ENCODE measurements at places on chromosomes 13 and 19.
A peak's percentile ranks its signal among the peaks of the same experiment; 100 is the strongest.

DNA sequence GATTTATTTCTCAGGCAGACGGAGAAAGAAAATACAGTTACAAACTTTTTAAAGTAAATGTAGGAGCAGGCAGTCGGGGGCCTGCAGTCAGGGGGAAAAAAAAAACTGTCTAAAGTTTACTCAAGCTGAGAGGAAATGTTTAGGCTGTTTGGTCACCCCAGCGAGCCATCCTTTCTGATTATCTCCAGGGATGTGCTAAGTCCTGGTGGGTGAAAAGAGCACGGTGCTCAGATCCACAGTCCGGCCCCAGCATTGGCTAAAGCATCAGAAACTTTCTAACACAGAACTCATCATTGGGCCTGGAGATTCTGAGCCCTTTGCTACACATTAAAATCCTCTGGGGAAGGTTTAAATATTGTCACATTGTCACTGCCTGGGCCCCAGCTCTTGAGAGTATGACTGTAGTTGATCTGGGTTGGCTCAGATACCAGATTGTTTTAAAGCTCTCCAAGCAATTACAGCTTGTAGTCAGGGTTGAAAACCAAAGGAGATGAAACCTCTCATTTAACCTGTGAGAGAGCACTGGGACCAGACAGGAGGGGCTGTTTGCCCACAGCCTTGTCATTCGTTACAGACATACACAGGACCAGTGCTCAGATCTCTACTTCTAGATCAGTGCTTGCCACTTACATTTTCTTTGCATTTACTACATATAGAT, 131.1 kb upstream of the HTR2A start:
- DNase-seq, result no peak

DNA sequence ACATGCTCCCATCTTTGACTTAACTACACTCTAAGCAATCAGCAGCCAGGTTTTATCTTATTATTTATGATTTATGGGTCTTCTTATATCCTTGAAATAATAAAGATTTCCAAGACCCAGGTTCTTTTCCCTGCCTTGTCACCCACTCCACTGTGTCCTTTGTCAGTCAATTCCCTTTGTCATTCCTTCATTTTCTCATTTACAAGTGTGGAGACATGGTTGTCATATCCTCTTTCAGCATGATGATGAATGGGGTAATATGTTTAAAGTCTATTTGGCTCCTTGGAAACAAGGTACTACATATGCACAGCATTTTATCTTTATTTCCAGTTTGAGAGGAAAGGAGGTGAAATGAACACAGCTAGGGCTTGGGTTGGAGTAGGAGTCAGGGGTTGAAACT, 521.8 kb downstream of the LMO7 start:
- no peak for DNase-seq

DNA sequence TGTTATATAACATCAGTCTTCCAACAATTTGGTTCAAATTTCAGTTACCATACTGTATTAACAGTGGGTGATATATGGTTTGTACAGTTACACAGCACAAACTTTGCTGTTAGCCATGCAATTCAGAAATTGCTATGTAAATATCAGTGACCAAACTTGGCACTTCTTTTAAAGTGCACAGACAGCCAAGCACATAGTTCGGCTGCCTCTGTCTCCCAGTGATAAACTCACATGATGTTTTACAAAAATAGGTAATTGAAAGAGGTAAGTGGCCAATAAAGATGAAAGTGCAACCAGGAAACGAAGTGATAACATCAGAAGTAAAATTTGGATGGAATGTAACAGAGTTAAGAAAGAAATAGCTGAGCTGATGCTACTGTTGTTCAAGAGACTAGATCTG, 143.9 kb downstream of the PCDH9 start:
- no peak for DNase-seq

DNA sequence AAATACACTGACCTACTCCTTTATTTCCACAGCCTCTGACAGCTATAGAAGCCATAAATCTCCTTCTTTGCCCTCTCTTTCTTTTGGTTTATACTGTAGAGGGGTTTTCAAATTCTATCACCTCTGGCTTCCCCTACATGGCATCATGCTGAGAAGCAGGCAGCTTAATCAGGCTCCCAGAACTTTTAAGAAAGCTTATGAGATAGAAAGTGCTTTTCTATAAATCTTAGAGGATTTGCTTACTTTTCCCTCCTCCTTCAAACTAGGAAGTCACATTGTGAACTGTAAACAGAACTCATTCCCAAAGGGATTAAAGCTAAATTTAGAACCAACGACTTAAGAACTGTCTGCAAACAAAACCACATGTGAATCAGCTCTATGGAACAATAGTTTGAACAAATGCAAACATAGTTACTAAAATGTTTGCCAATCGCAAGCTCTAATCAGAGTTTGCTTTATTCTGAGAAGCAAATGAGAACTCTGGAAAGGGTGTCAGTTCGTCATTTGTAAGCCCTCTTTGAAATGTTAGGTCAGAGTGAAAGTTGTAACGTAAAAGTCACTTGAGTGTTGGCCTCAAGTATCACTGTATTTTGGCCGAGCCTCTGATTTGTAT, 344.1 kb downstream of the RFC3 start:
- DNase-seq, result peak; percentile 43

- DNase-seq, result peak; percentile 12
Measured at GRCh38 chr19:4715529-4716221, 8.0 kb downstream of the DPP9 start.

- no peak for DNase-seq
Measured at GRCh38 chr13:41177616-41178015, 16.8 kb downstream of the KBTBD7 start.

GRCh38 chr19:2050349-2050990, 574 bp downstream of the MKNK2 start:
- no peak for DNase-seq

DNA sequence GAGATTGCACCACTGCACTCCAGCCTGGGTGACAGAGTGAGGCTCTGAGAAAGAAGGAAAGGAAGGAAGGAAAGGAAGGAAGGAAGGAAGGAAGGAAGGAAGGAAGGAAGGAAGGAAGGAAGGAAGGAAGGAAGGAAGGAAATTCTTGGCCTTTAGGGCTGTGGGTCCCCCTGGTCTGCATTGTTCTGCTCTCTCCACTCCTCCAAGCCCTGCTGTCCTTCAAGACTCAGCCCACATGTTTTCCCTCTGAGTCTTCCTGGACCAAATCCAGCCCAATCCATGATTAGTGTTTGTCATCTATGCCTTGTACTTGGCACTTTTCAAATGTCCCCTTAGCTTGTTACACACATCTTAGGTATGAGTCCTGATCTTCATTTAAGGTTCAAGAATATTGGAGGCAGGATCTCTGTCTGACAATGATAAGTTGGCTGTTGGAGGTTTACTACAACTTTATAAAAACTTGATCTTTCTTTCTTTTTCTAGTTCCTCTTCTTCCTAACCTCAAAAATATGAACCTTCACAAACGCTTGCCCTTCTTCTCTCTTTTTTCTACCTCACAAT, 48.8 kb upstream of the INTS6 start:
- DNase-seq, result no peak

- DNase-seq, result no peak
Measured at GRCh38 chr13:109394311-109394988, 391.9 kb downstream of the IRS2 start.

GRCh38 chr19:51372649-51373504, at the start of gene NKG7:
Gene NKG7, minus strand, starts transcription at chr19:51372654. Its CDS starts 119 bp downstream, at chr19:51372535.
- no peak for DNase-seq

DNA sequence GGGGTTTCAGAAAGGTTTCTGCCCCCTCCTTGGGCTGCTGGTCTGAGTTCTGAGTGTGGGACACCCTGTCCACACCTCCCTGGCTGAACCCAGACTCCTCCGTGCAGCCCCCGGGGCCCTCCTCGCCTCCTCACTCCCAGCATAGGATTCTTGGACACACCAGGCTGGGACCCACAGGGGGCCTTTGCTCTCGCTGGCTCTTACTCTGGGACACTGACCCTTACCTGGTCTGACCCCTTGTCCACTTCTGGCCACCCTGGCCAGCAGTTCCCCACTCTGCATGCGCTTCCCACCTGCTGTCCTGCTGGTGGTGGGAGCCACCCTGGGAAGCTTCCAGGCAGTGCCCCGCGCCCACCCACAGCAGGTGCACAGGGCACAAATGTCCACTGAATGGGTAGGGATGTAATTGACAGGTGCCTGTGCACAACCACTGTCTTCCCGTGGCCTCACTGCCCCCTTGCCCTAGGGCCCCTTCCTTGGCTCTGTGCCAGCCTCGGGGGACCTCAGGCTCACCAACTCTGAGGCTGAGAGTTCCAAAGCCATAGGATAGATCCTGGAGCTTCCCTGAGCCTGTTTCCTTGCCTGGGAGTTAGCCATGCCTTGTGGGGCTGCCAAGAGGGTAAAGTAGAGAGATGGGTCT, 7.0 kb upstream of the SLC25A42 start:
- DNase-seq, result no peak

GRCh38 chr13:98626298-98626935, 49.5 kb upstream of the STK24 start:
- DNase-seq, result no peak

- no peak for DNase-seq
Measured at GRCh38 chr13:77544355-77544754, 8.8 kb downstream of the SCEL start.

DNA sequence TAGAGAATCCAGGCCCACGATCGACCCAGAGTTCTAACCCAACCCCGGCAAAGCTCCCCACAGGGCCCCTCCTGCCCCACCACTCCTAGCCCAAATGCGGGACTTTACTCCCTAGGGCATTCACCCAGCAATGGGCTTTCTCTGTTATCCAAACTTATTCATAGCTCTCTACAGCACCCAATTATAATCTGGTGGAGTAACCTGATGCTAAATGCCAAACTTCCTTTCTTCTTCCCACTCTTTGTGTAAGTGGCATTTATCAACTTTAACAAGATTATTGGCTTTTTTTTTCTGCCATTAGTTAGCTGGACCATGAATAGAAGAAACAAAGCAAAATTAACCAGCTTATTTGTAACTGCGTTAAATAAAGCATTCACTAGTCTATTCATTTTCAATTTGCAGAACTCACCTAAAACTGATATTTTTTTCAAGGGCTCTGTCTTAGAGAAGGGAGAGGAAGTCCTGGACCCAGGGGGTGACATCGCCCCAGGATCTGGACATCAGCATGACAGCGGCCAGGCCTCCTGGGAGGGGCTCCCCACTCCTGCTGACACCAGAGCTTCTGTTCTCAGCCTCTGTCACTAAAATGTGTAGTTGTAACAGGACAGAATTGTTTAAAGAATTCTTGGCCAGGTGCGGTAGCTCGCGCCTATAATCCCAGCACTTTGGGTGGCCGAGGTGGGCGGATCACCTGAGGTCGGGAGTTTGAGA, 1.5 kb downstream of the FAM124A start:
- no peak for DNase-seq

DNA sequence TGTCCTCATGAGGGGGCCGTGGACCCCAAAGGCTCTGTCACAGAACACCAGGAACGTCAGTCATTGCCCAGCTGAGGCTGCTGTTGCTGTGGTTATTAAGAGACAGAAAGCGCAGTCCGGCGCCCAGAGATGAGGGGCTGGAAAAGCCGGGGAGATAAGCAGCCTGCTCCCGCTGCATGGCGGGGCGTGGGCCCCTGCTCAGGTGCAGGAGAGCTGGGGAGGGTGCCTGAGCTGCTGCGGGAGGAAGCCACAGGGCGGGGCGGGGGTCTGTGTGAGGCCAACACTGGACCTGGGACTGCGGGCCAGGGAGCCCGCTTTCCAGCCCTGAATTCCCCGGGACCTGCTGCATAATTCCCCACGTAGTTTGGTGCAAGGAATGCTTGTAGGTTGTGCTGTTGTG, 11.3 kb downstream of the SOX1 start:
- no peak for DNase-seq

GRCh38 chr19:45643024-45643926, 4.1 kb upstream of the EML2 start:
- peak; percentile 81 for DNase-seq

GRCh38 chr19:52214241-52214640, 24.4 kb downstream of the PPP2R1A start:
- no peak for DNase-seq

DNA sequence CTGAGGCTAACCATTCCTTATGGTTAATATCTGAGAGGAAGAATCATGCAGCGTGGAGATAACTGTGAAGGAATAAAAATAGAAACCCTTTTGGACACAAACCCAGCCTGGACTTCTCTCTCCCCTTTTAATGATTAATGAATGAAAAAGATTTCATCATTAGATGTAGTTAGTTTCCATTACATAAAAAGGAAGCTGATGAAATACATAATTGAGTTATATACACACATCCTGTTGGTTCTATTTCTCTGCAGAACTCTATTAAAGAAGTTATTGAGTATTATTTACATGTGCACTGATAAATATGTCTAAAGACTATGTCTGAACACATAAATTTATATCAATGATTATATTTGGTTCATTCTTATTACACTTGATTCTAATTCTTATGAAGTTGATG, 465.3 kb downstream of the GPC5 start:
- no peak for DNase-seq

DNA sequence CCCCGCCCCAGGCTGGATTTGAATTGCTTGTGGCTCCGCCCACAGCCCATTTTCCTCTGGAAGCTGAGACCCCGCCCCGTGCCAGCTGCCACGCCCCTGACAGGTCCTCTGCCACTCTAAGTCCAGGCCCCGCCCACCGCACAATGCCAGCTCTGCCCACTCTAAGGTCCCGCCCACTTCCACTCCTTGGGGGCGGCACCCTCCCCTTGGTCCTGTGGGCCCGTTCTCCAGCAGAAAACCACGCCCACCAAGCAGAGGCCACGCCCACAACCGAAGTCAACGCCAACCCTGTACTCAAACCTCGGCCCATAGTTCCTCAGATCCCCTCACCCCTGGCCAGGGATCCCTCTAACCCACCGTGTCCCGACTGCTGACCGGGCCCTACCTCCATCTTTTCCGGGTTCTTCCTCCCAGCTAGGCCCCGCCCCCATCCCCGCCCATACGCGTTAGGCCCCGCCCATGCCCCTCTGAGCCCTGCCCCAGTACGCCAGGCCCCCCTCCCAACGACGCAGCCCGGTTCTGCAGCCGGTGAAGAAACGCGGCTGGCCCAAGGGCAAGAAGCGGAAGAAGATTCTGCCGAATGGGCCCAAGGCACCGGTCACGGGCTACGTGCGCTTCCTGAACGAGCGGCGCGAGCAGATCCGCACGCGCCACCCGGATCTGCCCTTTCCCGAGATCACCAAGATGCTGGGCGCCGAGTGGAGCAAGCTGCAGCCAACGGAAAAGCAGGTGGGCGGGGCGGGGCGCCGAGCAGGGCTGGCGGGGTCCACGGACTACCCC, 1.3 kb downstream of the HMG20B start:
- peak; percentile 95 for DNase-seq

DNA sequence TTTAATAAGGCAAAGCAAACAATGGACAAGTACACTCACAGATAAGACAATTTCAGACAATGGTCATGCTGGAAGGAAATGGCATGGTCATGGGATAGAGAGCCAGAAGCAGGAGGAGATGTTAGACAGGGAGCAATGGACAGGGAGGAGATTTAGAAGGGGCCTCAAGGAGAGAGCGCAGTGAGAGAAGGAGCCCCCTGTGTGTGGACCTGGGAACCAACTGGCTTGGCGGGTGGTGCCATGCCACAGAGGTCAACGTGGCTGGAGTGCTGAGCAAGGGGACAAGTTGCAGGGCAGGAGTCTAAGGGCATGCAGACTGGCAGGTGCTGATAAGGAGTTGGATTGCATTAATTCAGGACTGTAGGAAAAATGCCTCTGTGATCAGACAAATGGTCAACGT, 75.3 kb upstream of the UQCRFS1 start:
- no peak for DNase-seq

All from SHP77 (cell line).